ENCODE measurements at places on chromosomes 6 and 20.
A peak's percentile ranks its signal among the peaks of the same experiment; 100 is the strongest.

DNA sequence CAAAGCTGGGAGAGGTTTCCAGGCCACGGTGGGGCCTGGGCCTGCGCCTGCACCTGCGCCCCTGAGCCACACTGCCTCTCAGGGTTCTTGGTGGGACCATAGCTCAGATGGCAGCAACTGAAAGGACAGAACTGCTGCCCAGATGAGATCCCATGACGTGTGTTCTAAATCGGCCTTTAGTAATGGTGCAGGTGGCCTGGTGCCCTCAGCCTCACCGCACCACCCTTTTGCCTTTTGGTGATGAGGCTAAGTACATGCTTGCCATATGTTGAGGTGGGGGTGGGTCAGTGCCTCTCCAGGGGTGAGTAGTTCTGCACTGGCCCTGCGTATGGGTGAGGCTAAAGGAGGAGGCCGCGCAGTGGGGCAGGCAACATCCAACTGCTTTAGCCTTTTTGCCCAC lies 7.4 kb downstream of the PSMG4 start:
- no peak for DNase-seq

DNA sequence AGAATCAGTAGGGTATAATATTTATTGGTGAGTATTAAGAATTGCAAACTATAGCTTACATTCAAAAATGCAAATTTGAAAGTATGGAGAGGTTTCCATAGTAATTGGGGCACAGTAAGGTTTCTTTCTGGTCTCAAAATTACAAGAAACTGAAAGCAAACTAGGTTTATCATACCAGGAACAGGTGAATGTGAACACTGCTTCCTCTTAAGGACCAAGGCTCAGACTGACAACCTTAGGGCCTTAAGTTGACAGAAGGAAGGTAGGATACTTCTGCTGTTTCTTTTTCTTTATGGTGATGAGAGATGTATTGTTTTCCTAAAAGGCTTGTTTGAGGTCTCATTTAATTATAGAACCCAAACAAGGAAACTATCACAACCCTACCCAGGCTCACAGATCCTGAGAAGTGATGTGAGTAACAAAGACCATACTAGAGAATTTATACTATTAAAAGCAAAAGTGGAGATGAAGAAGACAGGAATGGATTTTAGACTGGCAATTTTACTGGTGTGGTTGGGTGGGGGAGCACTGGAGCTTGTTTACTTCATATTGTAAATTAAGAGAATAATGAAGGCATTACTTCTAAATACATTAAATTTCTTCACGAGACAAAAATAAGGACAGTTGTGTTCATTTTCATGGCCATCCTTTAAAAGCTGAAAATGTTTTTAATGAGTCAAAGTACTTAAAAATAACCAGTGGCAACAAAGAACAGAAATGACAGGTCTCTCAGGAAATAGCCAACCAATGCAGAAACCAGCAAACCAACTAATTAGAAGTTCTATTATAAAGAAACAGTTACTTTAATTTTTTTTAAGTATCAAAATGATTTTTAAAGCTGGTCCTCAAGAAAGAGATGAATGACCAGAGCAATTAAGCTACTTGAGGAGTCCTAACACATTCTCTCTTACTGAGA lies 21.3 kb downstream of the STAU1 start:
- DNase-seq: no peak

DNA sequence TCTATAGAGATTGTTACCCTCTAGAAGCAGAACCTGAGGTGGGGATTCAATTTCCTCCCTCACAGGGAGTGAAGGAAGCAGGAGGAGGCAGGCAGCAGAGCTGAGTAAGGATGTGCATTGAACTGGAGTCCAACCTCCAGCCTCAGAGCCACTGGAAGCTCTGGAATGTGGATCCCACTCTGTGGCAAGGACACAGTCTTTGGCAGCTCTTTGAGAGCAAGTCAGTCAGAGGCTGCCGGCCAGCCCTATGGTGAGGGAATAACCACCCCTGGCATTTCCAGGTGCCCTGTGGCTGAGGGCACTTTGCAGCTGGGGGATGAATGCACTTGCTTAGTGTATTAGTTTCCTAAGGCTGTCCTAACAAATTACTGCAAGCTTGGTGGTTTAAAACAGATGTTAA lies 37.2 kb downstream of the EBF4 start:
- no peak for DNase-seq

- no peak for DNase-seq
Observed at GRCh38 chr20:36217226-36217625, 19.1 kb upstream of the AAR2 start.

GRCh38 chr6:143110572-143110971 lies 49.9 kb downstream of the AIG1 start:
- DNase-seq: no peak

DNA sequence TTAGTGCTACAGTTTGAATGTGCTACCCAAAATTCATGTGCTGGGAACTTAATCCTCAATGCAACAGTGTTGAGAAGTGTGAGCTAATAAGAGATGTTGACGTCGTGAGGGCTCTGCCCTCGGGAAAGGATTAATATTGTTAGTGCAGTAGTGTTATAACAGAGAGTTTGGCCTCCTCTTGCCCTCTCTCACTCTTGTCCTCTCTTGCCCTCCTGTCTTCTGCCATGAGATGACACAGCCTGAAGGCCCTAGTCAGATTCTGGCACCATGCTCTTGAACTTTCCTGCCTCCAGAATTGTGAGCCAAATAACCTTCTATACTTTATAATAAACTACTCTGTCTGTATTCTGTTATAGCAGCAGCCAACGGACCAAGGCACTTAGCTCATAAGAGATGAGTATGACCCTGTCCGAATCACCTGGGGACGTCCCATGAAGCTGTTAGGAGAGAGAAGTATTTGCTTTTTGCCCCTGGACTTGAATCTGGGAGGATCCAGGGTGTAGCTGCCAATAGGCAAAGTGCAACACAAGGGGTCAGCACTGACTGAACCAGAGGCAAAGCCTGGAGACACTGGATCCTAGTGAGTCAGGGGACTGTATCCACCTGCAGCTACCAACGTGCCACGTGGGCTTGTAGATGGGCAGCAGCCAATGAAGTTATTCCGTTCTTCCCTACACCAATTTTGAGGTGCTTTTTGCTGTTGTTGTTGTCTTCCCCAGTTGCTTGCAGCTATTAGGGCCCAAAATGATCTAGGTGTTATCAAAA lies 233.7 kb downstream of the THBS2 start:
- no peak for DNase-seq

- peak; percentile 82 for DNase-seq
Observed at GRCh38 chr6:17705778-17706579, 746 bp downstream of the NUP153 start.
